ENCODE measurements at places on chromosomes 7 and 10.

GRCh38 chr10:121927318-121927840 is 452 bp downstream of the ATE1 start:
- peak; percentile 72 for DNase-seq

- no peak for DNase-seq
These were observed 136.6 kb upstream of the PPIF start for GRCh38 chr10:79210672-79211071.

GRCh38 chr10:93512565-93512964 is 16.2 kb downstream of the CEP55 start:
- DNase-seq = no peak

GRCh38 chr10:6579183-6579903 is 733 bp downstream of the PRKCQ start:
- no peak for DNase-seq

DNA sequence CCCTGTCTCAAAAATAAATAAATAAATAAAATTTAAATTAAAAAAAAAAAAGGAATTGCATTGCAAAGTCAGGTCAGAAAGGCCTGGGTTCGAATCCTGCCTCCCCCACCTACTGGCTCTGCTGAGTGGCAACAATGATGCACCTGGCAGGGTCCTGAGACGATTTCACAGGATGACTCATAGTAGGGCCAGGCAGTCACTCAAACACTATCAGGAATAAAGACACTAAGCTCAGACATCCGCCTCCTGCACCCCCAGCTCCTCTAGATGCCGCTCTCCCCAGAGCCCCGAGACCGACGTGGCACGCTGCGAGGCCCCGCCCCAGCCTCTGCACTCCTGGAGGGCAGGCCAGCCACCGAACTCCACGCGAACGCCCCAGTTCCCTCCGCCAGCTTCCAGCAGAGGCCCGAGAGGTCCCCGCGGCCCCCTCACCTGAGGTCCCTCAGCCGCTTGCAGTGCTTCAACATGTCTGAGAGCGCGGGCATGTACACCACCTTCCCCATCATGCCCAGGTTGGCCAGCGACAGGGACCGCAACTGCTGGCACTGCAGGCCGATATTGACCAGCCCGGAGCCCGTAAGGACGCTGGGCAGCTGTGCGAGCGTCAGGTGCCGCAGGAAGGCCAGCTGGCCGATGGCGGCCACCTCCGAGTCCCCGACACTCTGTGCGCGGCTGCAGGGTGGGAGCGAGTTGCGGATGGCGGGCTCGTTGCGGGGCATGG is 76.6 kb upstream of the TNRC18 start:
- DNase-seq = no peak

GRCh38 chr7:99020413-99020715 is 123.5 kb downstream of the SMURF1 start:
- no peak for DNase-seq

DNA sequence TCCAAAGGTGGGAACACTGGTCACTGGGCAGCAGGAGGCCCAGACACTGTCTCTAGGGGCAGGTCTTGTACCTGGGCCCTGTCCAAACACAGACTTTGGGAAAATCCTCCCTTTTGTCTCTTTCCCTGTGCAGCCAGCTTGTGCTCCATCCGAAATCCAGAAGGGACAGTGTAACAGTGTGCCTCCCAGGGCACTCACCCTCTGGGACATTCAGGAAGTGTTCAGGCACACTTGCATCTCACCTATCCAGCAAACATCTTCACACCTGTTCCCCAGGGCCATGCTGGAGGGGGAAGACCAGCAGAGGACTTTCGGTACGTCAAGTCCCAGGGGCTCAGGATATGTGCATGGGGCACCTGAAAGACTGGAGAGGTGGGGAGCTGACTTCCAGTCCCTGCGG is 38.9 kb downstream of the TNS3 start:
- no peak for DNase-seq

DNA sequence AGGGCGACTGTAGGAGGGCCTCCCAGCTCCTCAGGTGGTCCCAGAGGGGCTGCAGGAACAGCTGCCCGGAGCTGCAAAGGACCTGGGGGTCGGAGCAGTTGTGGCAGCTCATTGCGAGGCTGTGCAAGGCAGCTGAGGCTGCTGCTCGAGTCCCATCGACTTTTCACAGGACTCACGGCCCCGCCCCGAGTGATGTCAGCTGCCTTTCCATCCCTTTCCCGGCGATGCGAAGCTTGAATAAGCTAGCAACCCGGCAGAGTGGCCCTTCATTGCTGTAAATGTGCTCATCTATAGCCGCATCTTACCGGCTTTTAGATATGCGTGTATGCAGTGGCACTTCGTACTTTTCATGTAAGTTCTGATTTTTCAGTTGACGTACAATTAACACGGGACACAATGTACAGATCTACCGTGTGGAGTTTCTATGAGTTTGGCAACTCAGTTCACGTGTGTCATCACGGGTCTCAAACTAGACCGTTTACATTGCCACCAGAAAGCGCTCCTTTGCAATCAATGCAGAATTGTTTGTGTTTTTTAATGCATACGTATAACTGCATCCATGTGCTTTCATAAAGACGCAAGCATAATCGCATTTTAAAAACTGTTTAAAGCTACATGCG is at the start of gene CH25H:
Gene CH25H (minus strand): TSS at position 137 of the 620 bp plus-strand sequence. CDS start 25 bp downstream, at position 112.
- DNase-seq = peak; percentile 70

- no peak for DNase-seq
These were observed 550 bp upstream of the ANK3 start for GRCh38 chr10:60390224-60390626.

DNA sequence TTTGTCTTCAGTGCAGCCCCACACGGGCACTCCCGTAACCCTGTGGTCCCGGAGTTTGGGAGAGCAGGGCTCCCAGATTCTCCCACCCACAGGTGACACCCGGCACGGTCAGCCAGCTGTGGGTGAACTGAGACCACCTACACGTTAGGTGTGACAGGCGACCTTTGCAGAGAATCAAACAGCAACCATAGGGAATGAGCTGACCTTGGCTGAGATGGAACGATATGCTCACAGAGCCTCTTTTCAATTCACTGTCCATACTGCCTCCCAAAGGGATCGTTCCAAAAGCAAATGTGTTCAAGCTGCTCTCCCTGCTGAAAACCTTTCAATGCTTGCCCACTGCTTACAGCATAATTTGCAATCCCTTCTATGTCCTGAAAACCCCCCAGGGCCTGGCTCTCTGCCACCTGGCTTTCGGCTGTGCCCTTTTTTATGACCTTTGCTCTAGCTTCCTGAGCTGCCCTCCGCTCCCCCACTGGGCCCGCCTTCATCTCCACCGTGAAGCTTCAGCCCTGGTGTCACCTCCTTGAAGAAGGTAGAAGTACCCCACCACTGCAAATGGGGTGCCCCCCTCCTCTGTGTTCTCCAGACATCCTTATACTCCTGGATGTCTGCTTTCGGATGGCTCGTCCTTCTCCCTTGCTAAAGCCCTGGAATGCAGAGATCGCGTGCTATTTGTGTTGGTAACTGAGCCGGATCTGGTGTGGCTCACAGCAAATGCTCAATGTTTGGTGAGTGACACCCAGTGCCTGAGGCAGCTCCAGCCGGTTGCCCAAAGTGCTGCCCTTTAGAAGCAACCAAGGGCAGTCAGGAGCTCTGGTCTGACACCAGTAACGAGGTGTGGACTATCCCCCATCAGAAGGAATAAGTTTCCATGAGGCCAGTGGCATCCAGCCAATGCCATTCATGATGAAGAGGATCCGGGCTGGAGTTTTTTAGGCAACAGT is 90.4 kb downstream of the KIAA1549 start:
- no peak for DNase-seq

GRCh38 chr7:91193141-91193540 is 71.1 kb upstream of the FZD1 start:
- DNase-seq = no peak

GRCh38 chr7:128203047-128203491 is 38.0 kb upstream of the LEP start:
- peak; percentile 11 for DNase-seq

- no peak for DNase-seq
These were observed 598 bp downstream of the JAZF1 start for GRCh38 chr7:28180031-28180363.

DNA sequence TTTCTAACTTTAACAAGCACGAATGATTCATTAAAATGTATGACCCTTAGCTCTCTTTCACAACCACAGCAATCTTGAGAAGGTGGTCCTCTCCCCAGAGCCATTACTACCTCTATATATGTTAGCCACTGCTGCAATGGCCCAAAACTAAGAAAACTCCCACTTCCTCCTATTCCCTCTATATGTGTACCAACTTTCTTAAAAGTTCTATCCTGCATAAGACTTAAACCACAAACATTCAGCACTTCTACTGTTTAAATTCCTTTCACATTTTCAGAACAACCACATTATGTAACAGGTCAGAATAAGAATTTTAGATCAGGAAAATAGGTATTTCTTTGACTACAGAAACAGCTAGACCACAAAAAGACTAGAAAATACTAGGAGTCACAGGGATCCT is 36.2 kb downstream of the WASL start:
- no peak for DNase-seq

- DNase-seq = no peak
These were observed 35.1 kb upstream of the GARS1 start for GRCh38 chr7:30559611-30560010.

GRCh38 chr7:77338260-77338659 is 77.9 kb downstream of the GSAP start:
- DNase-seq = no peak

DNA sequence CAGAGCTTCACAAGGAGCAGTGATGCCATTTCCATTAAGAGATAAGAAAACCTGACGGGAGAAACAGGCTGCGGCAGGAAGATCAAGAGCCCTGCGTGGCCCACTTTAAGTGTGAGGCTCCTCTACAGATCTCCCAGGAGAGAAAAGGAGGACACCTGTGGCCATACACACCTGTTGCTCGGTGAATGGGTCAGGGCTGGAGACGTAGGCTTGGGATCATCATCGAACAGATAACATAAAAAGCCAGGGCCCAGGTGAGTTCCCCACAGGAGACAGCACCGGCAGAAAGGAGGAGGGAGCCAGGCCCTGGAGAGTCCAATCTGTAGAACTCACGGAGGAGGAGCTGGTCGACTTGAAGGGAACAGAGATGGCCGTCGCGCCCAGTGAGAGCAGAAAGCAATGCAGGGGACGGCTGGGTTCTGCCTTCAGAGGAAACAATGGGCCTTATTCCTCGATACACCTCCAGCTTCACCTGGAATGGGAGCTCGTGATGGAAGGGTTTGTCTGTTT is 556.8 kb downstream of the DNAJB6 start:
- no peak for DNase-seq

GRCh38 chr10:60948851-60949250 is 4.9 kb upstream of the RHOBTB1 start:
- no peak for DNase-seq

DNA sequence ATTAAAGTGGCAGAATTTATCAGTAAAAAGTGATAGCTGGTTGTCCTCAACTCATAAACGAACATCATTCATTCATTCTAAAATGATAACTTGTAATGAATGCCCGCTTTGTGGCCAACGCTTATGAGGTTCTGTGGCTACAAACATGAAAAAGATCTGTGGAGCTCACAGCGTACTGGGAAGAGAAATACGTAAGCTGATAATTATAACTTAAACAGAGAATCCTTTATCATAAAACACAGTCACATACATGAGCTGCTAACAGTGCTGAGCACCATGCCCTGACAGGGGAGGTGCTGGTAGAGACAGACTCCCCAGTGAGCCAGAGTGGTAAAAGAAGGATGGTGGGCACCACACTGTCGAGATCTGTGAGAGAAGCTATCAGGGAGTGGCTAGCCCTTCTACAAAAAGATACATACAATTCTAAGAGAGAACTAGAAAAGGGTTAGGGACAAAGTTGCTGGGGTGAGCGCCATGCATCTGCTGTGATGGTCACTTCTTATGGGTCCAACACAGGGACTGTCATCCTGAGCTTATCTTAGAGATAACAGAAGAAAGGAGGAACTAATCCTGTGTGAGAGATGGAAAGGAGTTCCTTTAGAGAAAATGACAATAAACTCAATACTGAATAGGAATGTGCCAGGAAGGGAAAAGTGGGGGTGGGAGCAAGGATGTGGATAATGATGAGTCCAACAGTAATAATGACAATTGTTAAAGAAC is 106.7 kb downstream of the USP6NL start:
- no peak for DNase-seq

DNA sequence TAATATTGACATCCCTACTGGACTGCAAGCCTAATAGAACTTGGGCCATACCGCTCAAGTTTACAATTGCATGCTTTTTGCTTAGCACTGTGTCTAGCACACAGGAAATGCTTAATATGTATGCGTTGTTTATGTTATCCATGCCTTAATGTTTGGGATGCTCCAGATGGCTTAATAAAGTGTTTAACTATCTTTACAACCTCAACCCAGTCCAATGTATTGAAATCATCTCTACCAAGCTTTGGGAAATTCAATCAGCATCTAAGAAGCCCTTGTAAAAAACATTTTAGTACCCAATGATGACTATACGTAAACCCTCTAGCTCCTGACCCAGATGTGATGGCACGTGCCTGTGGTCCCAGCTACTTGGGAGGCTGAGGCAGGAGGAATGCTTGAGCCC is 40.0 kb downstream of the CALD1 start:
- DNase-seq = no peak

DNA sequence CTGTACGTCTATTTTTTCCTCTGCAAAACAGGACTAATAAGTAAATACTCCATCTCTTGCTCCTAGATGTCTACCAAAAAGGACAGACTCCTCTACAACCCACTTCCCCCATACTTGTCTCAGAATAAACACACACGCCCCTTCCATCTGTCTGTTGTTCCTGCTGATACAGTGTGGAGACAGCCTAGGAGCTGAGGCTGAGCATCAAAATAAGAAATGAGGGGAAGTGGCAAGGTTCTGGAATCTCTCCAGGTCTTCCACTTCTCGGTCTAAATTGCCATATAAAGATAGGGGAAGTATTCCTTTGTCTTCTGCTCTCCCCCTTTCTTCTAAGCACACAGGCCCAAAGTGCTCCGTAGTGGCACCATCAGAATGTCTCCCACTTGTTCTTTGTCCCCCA is 30.8 kb upstream of the VSIR start:
- no peak for DNase-seq

DNA sequence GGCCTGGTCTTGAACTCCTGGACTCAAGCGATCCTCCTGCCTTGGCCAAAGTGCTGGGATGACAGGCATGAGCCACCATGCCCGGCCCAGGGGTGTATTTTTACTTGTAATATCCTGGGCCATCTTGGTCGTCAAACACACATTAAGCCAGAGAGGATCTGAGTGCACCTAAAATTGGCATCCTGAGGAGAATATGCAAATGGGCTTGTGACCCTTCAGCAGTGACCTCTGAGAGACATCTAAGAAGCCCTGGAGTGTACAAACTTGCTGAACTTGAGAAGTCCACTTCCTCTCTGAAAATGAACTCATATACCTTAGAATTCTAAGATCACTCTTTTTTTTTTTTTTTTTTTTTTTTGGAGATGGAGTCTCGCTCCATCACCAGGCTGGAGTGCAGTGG is 372.0 kb upstream of the C7orf33 start:
- no peak for DNase-seq

GRCh38 chr10:7756360-7756992 is 31.3 kb downstream of the KIN start:
- DNase-seq = no peak
